ENCODE measurements at places on chromosomes 5 and 9.

- no peak for DNase-seq
These were observed 17.1 kb downstream of the MTREX start for GRCh38 chr5:55324815-55325418.

GRCh38 chr5:140356853-140357725, 2.9 kb upstream of the SLC4A9 start:
- DNase-seq, result no peak

GRCh38 chr5:33772380-33772897, 119.4 kb downstream of the ADAMTS12 start:
- DNase-seq, result no peak

DNA sequence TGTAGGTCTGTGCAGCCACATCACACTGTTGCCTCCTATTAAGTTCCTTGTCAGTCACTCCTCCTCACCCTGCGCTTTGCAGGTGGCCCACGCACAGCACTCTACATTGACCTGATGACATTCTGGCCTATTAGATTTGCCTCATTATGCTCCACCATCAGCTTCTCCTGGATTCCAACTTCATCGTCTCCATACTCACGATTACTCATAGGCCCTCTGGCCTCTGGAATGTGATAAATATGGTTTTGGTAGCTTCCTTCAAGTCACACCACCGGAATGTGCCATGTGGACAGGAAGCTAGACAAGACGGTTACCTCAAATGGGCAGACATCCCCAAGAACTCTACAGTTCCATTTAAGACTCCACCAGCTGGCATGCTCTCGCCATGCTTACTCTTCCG, 158.0 kb upstream of the LHFPL2 start:
- peak; percentile 60 for DNase-seq

- DNase-seq, result no peak
These were observed 397.8 kb upstream of the TLE4 start for GRCh38 chr9:79173932-79174331.

GRCh38 chr5:54388409-54388808, 67.1 kb upstream of the HSPB3 start:
- DNase-seq, result no peak

- no peak for DNase-seq
These were observed 33.5 kb downstream of the FAF2 start for GRCh38 chr5:176481711-176482110.

DNA sequence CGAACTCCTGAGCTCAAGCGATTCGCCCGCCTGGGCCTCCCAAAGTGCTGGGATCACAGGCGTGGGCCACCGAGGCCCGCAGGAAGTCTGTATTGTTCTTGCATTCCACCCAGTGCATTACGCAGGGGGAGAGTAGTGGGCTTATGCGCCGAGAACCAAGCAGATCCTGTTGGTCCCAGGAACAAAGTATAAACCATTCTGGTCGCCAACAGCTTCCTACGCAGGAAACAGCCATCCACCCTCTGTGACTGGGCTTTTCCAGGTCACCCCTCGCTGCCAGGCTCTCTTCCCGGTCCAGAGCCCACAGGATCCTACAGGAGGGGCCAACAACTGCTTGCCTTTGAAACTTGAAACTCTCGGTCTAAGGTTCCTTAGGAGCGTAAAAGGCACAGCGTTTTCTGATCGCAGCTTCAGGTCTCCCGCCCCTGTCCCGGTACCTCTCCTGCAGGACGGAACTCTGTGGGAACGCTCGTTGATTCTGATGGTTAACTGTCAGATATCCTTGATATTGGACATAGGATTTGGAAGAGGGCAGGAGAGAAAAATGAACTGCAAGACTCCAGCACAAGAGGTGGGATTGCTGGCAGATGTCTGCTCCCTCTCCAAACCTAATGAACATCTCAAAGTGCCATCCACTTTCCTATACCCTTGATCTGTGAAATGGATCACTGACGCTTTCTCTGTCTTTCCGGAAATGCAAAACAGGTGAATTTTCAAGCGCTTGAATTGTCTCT, 4.2 kb upstream of the ANXA2R start:
- no peak for DNase-seq

All from amniotic stem cell (primary cell).